ENCODE measurements at places on chromosomes 1 and 21.

DNA sequence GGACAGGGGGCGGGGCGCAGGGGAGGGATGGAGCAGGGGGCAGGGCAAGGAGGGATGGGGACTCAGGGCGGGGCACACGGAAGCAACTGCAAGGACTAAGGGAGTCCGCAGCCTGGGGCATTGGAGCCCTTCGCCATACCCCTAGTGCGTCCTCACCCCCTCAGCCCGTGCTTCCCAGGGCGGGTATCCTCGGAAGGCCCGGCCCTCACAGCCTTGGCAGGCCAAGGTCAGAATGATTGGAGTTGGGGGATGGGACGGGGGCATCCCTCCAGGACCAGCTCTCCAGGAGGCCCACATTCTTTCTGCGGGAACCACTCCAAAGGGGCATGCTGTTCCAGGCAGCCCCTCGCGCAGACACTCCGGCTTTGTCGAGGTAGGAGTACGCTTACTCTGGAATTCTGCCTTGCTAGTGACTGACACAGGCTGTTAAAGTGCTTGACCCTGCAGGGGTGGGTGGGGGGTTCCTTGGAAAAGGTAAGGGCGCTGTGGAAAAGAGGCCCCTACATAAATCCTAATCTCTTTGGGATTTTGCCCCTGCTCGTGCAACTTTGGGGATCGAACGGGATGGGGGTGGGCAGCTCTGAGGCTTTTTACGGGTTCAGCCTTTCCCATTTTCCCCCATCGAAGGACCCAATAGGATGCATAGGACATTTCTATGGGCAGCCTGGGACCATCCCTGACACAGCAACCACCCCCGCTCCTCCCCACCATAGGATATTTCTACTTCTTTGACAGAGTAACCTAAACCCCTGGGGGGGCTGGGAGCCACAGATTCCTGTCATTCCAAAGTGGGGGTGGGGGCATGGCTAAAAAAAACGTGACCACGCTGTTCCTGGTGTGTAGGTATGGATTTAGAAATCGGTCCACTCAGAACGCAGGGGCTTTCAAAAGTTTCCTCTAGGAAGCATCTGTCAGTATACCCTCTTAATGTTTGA lies 738 bp upstream of the TRIM11 start:
- no peak for DNase-seq

- DNase-seq: no peak
Measured at GRCh38 chr1:183735069-183735860, 69.7 kb upstream of the RGL1 start.

GRCh38 chr1:179369751-179370341 lies 4.1 kb downstream of the AXDND1 start:
- DNase-seq: no peak

GRCh38 chr21:42631142-42631541 lies 22.3 kb upstream of the PDE9A start:
- no peak for DNase-seq

DNA sequence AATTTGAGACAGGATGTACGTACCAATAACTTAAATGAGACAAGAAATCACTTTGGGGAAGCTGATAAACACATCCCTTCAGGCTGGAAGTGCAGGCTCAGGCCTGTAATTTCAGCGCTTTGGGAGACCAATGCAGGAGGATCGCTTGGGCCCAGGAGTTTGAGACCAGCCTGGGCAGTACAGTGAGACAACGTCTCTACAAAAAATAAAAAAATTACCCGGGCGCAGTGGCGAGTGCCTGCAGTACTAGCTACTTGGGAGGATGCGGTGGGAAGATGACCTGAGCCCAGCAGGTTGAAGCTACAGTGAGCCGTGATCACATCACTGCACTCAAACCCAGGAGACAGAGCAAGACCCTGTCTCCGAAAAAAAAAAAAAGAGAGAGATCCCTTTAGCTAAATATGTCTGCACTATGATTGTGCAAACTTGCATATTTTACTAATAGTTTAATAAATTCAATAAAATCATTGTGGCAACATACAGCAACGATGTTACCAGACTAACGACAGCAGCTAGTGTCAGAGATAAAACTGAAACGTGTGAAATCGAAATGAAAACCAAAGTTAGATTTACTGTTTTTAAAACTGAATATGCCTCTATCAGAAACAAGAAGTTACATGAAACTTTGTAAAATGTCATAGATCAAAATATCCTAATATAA lies 54.7 kb downstream of the CD2 start:
- no peak for DNase-seq

DNA sequence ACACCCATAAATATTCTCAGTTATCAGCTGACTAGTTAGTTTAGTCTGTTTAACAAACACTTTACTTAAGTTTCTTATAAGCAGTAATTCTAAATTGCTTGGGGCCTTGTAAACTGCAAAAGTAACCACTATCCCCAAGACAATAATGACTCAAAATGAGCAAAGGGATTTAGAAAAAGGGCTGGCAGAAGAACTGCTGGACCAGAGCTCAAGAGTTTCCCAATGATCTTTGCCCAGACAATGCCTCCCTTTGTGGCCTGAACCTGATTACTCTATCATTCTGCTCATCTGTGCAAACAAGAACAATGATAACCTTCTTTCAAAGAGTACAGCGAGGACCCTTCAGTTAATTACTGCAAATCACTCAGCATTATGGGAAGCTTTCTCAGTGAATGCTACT lies 123.5 kb downstream of the TIAM1 start:
- DNase-seq: no peak

GRCh38 chr1:225651872-225652728 lies 823 bp downstream of the ENAH start:
- no peak for DNase-seq

DNA sequence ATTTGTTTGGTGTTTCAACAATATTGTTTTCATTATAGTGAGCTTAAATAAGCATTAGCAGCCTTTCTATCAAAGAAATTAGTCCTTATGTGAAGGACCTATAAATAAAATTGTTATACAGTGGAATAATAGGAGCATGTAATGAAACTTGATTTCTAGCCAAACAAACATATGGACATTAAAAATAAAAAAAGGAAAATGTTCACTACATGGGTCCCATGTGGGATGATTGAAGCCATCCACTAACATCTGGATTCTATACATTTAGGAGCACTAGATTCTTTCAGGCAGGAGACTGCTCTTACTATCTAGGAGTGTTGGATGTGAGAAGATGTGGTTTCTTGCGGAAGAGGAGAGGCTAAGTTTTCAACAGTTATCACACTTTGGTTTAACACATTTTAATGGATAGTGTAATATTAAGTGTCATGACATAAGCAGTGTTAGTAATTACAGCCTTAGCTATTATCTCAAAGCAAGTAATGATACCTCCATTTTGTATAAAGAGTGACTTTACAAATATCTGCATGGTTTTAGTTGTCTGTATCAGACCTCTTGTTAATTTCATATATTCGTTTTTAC lies 62.3 kb downstream of the LYPLAL1 start:
- DNase-seq: no peak

GRCh38 chr1:33459691-33460090 lies 12.8 kb upstream of the ZSCAN20 start:
- DNase-seq: no peak

GRCh38 chr1:19203440-19203839 lies 6.6 kb downstream of the UBR4 start:
- no peak for DNase-seq

GRCh38 chr1:40753142-40753882 lies 30.3 kb upstream of the KCNQ4 start:
- no peak for DNase-seq

- DNase-seq: no peak
Measured at GRCh38 chr1:165633614-165634013, 2.6 kb downstream of the MGST3 start.

DNA sequence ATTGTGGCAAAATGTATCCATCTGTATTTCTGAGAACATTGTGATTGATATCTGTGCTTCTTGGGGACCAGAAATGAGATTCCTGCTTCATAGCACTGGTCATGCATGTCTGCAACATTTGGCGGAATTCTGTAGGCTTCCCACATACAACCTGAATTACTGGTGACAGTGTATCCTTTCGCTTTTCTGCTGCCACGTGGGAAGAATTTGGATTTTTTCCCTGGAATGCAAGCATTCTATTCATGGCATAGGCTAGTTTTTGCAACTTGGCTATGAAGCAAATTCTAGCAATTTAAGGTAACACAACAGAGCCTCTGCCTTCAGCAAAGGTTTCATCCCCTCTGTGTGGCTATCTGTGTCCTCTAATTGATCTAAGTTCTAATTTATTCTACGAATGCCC lies 85.9 kb downstream of the BCAR3 start:
- DNase-seq: no peak
